ENCODE measurements at places on chromosomes 4 and X.

DNA sequence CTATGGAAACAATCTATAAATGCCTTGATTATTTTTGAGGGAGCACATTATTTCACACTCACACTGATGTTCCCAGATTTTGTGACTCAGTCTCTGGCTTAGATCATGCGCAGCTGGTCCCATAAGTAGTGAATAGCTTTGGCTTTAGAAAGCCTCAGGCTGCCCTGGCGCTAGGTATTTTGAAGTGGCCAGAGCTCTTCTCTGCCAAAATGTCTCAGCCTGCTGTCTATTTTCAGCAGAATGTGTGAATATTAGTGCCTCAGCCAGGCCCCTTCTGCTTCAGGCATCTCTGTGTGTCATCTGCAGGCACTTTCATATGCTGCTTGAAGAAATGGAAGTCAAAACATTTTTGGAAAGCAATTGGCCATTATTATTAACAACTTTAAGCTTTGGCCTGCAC, 931.0 kb upstream of the INTU start:
- no peak for DNase-seq

GRCh38 chrX:85004255-85004654, 578 bp downstream of the APOOL start:
- DNase-seq: no peak

GRCh38 chr4:150648123-150648522, 66.2 kb downstream of the MAB21L2 start:
- no peak for DNase-seq

- no peak for DNase-seq
These were observed 328.3 kb downstream of the GBA3 start for GRCh38 chr4:23021040-23021439.

GRCh38 chr4:169185133-169185956, 85.4 kb downstream of the SH3RF1 start:
- no peak for DNase-seq

DNA sequence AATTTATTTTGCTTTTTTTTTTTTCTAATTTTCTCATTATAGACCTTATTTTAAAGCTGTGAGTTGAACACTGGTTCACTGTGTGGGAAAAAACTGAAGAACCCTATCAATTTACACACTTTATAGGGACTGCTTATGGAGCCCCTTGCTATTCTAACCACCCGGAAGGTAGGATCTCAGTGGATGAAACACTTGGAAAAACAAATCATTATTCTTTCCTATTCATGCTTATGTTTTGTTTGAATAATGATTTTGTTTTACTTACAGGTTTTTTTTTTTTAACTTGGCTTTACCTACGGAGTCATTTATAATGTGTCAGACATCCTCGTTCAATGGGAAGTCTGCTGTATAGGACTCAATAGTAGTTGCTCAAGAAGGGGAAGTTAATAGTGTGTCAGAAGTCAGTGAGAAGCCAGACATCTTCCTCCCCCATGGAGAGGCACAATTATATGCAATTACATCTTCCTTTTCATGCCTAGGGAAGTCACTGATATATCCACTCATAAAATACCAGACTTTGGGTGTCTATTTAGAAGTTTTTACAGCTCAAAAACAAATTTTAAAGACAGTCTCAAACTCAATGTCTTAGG, 113.2 kb downstream of the ARSF start:
- DNase-seq: no peak

DNA sequence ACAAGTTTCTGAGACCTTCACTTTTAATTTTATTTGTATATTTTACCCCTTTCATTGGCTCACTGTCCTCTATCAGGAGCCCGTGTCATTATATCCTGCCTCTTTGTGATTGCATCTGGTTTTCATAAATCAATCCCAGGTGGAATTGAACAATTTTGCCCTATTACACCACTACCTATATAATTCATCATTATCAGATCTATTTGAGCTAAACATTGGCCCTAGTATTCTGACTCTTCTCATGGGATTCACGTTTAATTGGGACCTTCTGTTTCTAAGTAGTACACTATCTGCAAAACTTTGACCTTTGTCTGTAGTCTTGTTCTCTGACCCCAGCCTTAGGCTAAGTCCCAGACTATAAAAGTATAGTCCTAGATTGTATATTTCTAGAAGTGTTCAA, 114.1 kb downstream of the FAT4 start:
- no peak for DNase-seq
